ENCODE measurements at places on chromosomes 7 and 10.

- no peak for DNase-seq
Observed at GRCh38 chr7:69994218-69994617, 395.9 kb downstream of the AUTS2 start.

- no peak for DNase-seq
Observed at GRCh38 chr10:9244864-9245263, 1190.4 kb downstream of the GATA3 start.

GRCh38 chr10:48899781-48900180, 39.9 kb downstream of the LRRC18 start:
- no peak for DNase-seq

DNA sequence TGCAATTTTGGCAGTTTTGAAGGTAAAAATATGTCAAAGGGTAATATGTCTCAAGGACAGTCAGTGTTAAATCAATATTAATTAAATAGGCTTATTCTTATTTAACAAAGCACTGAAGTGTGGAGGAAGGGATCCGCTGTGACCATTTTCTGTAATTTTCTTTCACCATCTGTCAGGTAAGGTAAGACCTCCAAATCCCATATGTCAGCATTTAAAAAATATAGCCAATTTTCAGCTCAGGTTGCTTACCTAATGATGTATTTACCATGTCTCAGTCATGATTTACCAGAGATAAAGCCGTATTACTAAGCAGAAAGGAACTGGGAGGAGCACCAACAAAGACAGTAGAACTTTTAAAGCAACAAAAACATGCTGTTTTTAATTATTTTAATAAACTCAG, 683.9 kb downstream of the CCSER2 start:
- DNase-seq, result no peak

- no peak for DNase-seq
Observed at GRCh38 chr7:26583094-26583648, 281.2 kb downstream of the SKAP2 start.

GRCh38 chr7:45413419-45413818, 160.7 kb upstream of the ADCY1 start:
- no peak for DNase-seq

- no peak for DNase-seq
Observed at GRCh38 chr7:140230861-140231770, 54.3 kb upstream of the KDM7A start.

- DNase-seq, result no peak
Observed at GRCh38 chr7:73507556-73507955, 14.5 kb downstream of the BAZ1B start.

GRCh38 chr7:8141070-8141469, 120.9 kb downstream of the ICA1 start:
- no peak for DNase-seq

DNA sequence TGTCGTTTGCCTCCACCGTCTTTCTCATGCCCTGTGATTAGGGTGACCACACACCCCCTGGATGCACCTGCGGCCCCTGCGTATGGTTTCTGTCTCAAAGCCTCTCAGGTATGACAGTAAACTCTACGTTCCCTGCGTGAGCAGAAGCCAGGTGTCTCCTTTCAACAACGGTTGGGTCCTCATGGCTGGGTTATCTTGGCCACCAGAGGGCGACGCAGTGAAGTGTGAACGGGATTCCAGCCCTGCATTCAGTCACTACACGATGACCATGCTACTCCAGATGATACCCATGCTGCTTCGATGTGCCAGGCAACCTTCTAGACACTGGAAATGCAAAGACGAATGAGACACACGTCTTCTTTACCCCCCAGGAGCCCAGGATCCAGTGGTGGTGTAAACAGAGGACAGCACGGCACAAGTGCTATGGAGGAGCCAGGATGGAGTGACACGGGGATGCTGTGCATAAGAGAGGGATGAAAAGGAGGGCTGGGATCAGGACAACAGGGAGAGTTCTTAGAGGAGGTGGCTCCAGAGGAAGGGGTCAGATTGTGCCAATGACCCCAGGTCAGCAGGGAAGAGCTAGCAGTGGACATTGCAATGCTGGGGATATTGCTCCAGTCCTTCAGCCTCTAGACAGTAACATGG, 228.1 kb upstream of the PFKP start:
- DNase-seq, result no peak

DNA sequence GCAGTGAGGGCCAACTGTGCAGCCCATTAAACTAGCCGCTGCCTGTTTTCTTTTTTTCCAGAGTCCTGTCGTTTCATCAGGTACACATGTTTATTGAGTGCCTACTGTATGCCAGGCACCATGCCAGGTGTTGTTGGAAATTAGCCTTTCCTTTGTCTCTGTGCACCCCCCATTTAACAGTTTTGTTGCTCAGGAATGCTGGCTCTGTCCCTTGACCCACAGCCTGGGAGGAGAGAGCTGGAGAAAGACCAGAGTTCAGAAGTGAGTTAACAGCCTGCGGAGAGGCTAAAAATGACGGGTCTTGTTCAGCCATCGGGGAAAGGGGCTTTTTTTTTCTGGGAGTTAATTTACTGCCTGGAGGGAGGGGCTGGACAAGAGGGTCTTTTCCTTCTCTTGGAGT, 1.3 kb downstream of the LRMDA start:
- no peak for DNase-seq

GRCh38 chr10:89684604-89685003, 16.8 kb upstream of the KIF20B start:
- DNase-seq, result no peak

GRCh38 chr10:11337516-11337915, 273.9 kb downstream of the USP6NL start:
- no peak for DNase-seq

GRCh38 chr10:35463878-35464277, 127.6 kb downstream of the CCNY start:
- DNase-seq, result no peak

DNA sequence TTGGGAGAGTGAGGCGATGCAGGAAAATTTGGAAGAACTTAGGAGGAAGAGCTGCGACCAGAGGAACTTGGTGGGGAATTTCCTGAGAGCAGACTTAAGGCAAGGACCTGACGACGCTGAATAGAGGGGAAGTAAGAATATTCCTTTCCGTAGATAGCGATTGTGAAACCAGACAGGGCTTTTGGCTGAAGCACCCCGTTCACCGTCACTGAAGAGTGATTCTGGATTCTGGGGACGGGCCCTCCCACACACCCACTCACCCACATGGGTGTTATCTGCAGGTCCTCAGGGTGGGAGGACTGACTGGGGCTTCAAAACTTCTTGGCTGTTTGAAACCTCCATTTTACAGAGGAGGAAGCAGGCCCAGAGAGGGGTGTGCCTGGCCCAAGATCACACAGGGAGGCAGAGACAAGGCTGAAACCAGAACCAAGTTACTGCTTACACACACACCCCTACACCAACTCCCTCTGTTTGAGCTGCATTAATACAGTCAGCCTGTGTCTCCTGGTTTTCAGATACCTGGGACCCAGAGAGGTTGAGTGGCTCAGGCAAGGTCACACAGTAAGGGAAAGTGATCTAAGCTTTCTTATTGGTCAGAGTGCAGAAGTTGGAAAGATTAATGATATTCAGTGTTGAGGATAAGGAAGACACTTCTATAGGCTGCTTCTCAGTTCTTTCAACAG, 37.2 kb upstream of the CDH23 start:
- DNase-seq, result no peak

DNA sequence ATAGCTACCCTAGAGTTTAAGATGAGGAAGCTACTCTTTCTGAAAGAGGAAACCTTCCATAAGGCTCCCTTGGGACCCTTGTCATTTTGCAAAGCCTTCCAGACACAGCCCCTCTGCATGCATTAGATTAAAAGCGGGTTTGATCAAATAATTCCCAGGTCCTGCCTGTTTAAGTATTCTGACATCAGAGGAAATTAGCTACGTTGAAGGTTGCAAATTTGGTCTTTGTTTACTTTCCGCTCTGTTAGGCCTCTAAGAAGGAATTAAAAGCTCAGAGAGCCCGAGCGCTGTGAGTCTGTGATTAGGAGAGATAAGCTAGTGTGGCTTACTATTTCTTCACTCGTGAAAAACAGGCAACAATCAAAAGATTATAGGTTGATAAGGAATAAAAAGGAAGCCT, 1.4 kb upstream of the THSD7A start:
- DNase-seq, result no peak

DNA sequence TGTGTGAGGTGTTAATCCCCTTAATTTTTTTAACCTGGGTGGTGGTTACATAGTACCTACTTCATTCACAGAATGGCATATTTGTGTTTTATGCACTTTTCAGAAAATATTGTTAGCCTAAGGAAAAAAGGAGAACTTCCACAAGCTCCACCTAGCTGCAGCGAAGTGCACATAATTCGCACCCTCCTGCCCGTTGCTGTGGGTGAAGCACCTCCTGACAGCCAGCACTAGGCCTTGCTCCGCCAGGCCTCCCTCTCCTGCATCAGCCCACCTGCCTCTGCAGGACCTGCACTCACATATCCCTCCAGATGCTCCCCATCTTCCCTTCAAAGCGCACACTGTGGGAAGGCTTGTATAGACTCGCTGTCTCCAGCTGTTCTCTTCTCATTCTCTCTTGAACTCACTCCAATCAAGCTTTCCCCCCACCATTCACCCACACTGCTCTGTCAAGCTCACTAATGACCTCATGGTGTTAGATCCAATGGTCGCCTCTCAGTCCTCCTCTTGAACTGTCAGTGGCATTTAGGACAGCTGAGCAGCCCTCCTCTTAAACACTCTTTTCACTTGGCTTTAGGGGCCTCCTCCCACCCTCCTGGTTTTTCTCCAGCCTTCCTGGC, 20.7 kb upstream of the GRID1 start:
- DNase-seq, result no peak

DNA sequence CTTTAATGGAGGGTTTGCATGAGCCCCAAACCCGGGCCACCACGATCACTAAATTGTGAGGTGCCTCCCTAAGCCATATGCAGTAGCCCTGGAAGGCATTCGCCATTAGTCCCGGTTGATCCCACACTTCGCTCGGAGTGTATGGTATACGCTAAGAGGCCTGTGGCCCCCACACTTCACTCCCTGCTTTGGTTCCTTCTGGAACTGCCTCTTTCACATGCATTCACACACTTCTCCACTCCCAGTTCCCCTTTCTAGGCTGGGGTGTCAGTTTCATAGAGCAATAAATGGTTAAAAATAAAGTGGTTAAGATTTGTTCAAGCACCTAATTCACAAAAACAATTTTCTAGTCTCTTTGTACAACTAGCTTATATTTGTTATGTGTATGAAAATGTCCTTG, 212.1 kb upstream of the KCND2 start:
- DNase-seq, result no peak

DNA sequence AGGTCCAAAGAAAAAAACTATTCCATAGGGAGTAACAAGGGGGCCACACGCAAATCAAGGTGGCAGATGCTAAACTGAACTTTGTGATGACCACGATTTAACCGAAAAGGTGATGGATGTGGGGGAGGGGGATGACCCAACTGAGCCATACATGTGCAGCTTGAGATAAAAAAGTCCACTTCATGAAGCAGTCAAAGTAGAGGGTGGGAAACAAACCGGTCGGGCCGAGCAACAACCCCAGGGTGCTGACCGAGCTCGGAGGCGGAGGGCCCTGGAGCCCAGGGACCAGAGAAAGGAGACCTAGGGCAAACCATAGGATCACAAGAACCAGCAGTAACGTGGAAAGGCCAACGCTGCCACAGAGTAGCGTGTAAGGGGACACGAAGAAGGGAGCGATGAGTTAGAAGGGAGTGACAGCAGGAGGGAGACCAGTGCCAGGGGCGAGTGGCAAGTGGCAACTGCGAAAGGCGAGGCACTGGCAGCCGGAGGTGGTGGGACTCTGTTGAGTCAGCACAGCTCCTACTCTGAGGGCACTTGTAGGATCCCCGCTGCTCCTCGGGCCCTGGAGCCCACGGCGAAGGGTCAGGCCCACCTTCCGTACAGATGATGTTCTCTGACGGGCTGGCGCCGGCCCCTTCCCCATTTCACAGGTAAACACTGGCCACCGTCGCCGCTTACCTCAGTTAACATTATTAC, 540 bp downstream of the SNX13 start:
- no peak for DNase-seq

- no peak for DNase-seq
Observed at GRCh38 chr7:13290975-13291374, 603.5 kb downstream of the ARL4A start.

GRCh38 chr10:11110539-11110938, 92.9 kb downstream of the CELF2 start:
- DNase-seq, result no peak

GRCh38 chr10:103645141-103646054, 151.9 kb downstream of the NEURL1 start:
- no peak for DNase-seq

DNA sequence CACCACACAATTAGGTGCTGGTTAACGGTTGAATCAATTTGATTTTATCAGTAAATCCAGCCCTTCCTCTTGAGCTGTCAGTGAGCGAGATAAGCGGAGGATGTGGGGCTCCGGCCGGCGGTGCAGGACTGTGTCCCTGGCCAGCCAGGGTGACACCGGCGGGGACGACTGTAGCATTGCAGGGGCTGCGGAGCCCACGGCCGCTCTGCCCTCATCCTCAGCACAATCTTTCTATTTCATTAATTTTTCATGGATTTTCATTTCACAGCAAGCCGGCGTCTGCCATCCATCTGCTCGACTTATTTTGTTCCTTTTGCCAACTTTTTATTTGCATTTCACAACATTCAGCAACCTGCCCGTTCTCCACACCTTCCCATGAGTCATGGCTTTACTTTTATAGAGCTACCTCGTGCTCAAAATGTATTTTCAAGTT, 4.7 kb downstream of the ADARB2 start:
- DNase-seq, result no peak

- DNase-seq, result no peak
Observed at GRCh38 chr7:33423646-33424020, 294.3 kb downstream of the BBS9 start.

GRCh38 chr7:66307591-66308215, 102.6 kb downstream of the TPST1 start:
- DNase-seq, result no peak

- no peak for DNase-seq
Observed at GRCh38 chr7:11950281-11950680, 118.3 kb upstream of the THSD7A start.

GRCh38 chr10:11150231-11150731, 132.6 kb downstream of the CELF2 start:
- DNase-seq, result no peak

DNA sequence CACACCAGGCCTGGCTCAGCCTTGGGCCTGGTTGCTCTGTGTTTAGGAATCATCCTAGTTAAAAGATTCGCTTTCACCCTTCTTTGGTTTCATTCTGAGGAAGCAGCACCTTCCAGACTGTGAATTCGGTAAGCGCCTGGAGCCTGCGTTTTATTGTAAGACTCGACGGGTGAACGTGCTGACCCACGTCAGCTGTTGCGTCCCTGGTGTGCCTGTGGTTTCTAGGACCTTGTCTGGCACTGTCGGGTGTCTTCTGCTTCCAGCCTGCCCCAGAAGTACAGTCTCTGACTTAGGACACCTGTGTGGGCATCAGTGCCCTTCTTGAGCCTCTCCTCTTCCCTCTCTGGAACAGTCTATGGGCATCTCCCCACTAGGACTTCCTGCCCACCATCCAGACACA, 26.3 kb downstream of the MKI67 start:
- DNase-seq, result no peak
